ENCODE measurements at places on chromosomes 5 and 9.

DNA sequence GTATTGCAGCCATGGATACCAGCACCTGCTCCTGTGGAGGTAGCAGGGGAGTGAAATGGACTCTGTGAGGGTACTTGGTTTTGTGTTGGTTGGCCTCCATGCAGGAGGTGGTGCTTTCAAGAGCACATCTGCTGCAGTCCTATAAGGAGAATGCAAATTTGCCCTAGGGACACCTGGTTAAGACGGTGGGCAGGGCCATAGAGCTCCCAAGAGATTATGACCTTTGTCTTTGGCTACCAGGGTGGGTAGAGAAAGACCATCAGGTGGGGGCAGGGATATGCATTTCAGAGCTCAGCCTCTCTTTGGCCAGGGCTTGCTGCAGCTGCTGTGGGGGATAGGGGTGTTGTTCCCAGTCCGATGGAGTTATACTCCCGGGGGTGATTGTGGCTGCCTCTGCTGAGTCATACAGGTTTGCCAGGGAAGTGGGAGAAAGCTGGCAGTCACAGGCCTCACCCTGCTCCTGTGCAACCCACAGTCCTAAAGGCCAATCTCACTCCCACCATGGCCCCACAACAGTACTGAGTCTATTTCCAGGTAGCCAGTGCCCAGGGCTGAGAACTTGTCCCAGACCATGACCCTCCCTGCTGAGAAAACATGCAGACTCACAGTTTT is 14.0 kb upstream of the PDLIM4 start:
- DNase-seq: no peak

DNA sequence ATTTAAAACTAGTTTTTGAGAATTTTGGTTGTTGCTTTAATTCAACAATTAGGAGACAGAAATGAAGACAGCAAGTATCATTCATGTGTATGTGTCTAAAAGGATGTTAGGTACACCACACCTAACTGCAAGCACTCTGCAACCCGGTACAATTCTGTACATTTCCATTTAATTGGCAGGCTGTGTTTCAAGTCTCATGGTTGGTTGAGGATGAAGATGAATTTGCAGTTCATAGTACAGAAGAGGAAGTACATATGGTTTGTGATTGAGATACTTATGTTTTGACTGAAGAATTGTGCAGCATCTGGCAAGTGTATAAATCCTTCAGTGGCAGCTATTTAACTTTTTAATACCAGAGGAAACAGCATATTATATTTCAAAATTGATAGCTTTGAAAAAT is 628.7 kb upstream of the ZNF608 start:
- DNase-seq: no peak

- DNase-seq: no peak
These were observed 179.7 kb upstream of the ADAMTSL1 start for GRCh38 chr9:18294229-18294628.

- DNase-seq: no peak
These were observed 53.2 kb upstream of the FBXW11 start for GRCh38 chr5:172059661-172060100.

- no peak for DNase-seq
These were observed 17.8 kb upstream of the FIBCD1 start for GRCh38 chr9:130956636-130957450.

DNA sequence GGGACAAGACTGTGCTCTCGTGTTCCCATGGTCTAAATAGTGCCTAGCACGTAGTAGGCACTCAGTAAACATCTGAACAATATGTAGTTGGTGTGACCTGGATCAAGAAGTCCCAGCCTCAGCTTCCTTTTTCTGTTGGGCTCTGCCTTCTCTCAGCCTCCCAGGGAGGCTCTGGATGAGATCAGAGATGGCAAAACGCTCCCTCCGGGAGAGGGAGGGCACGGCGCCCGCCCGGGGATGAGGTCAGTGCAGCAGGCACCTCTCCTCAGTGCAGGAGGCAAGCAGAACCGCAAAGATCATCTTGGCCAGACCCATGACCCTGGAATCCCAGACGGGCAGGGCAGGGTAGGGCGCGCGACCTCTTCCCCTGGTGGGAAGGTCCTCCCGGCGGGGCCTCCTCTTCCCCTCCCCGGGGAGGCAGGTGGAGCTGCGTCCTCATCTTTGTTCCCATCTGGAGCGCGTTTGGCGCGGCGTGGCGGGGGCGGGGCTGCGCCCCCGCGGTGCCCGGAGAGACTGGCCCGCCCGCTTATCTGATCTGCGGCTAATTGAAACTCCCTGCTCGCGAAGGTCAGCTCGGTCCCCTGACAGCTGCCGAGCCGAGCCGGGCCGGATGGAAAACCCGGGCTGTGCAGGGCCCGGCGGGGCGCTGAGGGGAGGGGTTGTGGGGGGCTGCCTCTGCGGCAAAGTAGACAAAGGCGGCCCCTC is 60.9 kb downstream of the CXXC5 start:
- DNase-seq: no peak

- no peak for DNase-seq
These were observed 331.9 kb upstream of the RFX3 start for GRCh38 chr9:3857673-3858072.

GRCh38 chr9:99998266-99998665 is 91.8 kb downstream of the STX17 start:
- no peak for DNase-seq

GRCh38 chr5:39284552-39284951 is 65.2 kb upstream of the FYB1 start:
- peak; percentile 70 for DNase-seq

- peak; percentile 57 for DNase-seq
These were observed 4.4 kb downstream of the SLC25A25 start for GRCh38 chr9:128072144-128073021.

- DNase-seq: no peak
These were observed 32.6 kb downstream of the FNBP1 start for GRCh38 chr9:130010151-130010988.

DNA sequence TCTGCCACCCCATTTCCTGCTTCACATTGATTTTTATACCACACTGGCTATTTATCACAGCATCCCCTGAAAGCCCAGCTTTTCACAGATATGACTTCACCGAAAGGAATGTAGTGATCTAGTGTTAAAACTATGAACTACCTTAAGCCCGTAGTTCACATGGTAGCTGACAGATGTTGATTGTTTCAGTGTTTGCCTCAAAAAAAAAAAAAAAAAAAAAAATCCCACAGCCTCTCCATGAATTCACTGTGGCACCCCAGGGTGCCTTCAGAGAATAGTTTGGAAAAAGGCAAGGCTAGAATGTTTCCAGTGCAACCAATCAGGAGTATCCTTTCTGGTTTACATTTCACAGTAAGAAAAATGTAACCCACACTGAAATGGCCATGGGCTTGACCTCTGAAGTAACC is 37.1 kb downstream of the GLIS3 start:
- DNase-seq: no peak

DNA sequence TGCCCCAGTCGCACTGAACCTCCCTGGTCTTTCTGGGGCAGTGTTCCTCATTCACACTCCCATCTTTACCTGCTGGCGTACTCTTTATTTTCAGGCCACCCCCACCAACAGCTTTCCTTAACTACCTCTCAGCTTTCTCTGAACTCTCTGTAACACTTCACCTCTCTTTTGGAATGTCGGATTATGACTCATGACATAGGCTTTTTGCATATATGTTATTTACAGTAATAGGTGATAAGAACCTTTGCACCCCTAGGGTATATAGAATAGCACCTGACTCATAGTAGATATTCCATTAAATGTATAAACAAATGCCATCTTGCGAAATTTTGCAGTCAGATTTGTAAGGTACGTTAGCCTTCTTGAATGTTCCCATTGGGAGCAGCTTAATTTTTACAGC is 52.9 kb upstream of the MIER3 start:
- peak; percentile 35 for DNase-seq

All from T47D (cell line).